ENCODE measurements at places on chromosomes 2 and 18.

- no peak for DNase-seq
Measured at GRCh38 chr18:76057386-76057785, 437.7 kb downstream of the ZNF516 start.

DNA sequence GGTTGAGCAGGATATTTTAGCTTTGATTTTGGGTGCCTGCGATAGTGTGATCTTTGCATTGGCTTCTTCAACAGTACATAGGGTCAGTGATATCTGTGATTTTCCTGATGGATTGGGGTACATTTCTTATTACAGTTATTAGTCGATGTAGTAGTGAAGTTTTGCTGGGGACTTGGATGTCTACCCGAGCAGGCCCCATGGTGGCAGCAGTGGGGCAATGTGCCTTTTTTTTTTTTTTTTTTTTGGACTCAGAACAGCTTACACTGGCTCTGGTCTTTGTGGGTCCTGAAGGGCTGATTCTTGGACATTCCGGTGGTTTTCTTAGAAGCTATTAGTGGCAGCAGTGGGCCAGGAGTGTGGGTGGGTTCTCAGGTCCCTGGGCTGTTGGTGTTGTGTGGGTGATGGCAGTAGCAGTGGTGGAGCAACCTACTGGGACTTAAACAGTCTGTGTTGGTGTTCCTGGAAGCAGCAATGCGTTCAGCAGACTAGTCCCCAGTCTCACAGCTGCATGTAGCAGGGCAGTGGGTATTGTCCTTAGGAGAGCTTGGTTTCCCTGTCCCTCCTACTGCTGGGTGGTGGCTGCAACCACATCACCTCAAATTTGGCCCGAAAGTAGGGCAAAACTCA is 53.7 kb upstream of the SLC4A10 start:
- DNase-seq, result no peak

DNA sequence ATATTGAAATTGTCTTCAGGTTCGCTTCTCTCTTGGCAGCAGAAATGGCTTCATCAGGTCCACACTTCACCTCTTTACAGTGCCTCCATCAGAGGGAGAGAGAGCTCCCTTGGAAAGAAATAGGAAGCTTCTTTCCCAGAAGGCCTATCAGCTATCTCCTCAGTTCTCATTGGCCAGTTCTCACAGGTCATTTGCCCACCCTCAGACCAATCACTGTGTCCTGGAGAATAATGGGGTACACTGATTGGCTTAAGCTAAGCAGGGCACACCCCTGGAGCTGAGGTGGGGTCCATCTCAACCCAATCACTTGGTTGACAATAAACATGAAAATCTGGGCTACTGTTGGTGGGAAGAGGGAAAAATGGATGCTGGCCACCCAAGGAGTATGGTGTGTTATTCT is 5.2 kb downstream of the GNLY start:
- DNase-seq, result no peak

DNA sequence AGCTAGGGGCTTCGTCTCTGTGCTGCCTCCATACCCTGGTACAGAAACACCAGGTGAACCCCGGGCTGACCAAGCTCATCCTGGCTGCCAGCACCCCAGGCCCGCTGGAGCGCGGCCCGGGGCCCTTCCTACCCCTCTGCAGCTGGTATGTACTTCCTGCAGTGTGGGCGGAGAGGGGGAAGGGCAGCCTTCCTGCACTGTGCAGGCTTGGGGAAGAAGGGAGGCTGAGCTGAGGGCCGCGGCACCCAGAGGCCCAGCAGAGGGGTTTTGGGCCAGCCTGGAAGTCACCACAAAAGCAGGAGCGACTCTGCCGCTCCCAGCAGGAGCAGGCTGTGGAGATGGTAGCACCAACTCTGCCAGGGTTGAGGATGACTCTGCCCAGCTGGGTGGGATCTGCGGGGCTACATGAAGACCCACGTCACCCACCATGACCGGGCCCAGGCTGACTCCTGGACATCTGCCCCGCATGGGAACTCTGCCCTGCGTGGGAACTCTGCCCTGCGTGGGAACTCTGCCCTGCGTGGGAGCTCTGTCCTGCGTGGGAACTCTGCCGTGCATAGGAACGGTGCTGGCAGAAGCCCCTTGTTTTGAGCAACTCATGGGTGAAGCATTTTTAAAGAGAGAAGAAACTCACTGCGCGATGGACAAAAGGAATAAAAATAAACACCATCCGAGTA is 273.3 kb downstream of the NDUFA10 start:
- DNase-seq, result peak; percentile 16

DNA sequence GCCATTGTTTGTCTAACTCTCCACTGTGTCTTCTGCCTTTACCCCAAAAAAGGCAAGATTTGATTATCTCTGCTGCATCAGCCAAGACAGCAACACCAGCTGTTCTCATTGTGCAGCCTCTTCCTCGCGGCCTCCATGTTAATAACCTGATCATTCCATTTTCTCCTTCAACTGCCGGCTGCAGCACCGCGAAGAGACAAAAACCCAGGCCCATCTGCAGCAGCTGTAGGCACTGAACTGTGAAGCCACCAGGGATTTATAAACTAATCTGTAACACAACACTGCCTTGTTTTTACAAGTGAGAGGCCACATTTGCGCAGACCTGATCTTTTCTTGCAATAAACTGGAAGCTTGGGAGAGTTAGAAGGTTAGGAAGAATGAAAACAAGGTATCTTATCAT is 147.8 kb downstream of the SATB2 start:
- no peak for DNase-seq

DNA sequence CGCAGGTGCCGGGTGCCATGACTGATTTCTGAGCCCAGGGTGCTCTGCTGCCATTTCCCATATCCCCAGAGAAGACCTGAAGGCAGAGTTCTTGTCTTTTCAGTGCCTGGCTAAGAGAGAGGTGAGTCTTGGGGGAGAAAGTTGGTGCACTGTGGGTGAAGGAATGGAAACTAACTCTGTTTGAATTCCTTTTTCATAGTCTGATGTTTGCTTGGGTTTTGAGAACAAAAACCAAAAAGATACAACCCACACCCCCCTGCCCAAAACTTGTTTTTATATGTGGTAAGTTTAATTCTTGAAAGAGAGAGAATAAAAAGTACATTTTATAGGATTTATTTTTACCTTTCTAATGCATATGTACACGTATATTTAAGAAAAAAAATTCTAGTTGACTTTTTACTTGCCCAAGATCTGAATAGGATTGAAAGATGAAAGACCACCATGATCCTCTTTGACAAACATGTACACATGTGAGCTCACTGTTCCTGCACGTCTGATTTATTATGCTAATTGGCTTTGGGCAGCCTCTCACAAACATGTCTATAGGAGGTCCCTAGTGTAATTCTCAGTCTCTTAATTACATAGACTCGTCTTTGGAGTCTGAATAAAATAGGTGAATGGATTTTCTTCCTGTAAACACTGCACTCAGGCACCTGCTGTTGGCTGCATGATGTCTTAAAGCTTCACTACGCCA is 46.3 kb downstream of the ARL4C start:
- no peak for DNase-seq

DNA sequence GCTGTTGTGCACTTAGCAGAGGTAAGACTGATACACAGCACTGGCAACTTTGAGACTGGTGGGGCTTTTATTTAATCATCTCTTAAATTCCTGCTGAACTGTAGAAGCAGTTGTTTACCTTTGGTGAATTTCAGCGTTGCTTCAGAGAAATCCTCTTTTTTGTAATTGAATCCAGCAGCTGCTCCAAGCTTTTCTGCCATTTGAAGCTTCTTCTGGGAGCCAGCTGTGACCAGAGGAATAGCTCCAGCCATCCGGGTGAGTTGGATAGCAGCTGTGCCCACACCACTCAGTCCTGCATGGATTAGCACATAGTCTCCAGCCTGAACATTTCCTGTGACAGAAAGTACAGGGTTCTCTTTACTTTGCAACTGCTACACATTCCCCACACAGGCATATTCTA is 3.9 kb downstream of the TP53I3 start:
- DNase-seq, result no peak

DNA sequence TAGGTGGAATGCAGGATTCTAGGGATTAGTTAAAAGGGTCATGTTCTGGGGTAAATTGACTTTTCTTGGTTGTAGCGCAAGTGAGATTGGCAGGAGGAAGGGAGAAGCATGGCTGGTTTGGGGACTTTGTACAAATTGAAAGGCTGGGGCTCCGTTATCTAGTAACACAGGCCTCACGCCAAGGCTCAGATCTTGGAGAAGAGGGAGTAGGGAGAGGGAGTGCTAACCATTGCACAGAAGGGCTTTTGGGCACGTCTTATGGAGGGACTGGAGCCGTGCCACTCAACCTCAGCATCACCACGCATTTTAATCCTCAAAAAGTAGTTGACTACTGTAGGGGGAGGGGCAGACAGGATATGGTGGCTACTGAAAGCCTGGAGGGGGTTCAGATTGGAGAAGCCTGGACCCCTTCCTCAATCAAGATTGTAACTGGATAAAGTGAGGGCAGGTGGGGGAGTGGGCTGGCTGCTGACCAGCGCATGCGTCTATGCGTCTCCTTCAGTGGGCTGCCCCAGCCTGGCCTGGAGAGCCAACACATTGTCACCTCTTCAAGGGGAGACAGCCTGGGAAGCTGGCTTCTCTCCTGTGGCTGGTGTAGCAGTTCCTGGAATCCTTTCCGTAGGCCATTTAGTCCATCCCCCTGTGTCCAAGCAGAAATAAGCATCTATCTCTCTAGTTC is 14.3 kb downstream of the IGFBP5 start:
- DNase-seq, result no peak

DNA sequence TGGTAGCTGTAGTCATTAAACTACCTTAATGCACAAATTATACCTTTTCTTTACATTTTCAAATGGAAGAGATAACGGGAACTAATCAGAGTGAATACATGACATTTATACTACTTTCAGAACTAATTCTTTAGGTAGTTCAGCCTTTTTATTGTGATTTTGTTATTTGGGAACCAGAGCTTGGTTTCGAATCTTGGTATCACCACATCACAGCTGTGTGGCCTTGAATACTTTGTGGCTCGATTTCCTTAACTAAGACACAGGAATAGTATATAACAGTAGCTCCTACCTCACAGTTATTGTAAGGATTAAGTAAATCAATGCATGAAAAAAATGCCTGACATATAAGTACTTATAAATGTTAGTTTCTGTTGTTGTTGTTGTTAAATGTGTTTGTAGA is 240.0 kb downstream of the WDR7 start:
- no peak for DNase-seq

GRCh38 chr18:23198217-23198845 is 63.0 kb downstream of the CABLES1 start:
- no peak for DNase-seq

DNA sequence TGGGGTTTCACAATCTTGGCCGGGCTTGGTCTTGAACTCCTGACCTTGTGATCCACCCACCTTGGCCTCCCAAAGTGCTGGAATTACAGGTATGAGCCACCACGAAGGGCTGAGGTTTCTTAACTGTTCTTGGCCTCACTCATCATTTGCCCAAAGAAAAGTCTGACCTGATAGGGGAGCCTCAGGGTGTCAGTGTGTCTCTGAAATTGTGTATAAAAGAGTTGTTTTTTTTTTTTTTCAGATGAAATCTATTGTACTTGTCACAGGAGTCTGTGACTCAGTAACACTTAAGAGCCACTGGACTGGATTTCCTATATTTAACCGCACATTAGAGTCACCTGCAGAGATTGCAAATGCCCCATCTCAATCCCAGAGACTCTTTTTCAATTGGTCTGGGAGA is 16.9 kb downstream of the PMAIP1 start:
- DNase-seq, result no peak

Measured in fibroblast of skin of abdomen (primary cell).